Stimulated activated naive CD4-positive, alpha-beta T cell treated with Interleukin-2 at 50 U/mL for 16 hours (primary cell): ENCODE measurements at places on chromosomes 6 and 20.

DNA sequence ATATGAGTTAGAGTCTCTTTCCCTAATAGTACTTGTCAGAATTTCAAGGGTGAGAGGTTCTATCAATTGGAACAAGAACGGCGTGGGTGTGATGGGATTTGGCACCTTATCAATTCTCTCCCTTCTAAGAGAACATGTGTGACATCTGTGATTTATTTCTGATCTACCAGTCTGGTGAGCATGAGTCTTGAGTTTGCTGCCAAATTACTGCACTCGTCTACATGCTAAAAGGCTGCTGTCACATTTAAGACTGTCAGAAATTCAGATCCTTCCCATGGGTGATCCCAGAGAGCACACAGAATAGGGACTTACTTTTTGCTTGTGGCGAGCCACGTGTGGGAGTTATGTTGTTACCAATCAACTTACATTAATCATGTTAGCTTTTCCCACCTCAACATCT lies 370.2 kb upstream of the SASH1 start:
- DNase-seq, result no peak

DNA sequence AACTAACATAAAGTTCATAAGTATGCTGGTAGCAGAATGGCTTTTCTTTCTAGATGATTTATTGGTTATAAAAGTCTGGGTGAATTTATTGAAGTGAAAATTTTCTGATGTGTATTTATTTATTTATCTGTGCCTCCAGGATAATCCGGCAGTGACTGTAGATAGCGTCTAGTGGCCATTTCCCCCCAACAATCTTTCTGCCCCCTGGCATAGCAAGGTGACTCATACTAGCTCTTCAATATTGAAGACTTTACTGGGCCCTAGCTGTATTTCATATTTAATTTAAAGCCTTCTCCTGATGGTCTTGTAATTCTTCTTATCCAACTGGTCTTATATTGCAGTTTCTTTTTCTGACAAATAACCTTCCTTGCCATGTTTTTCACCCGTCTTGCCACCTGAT lies 154.1 kb upstream of the SGK1 start:
- DNase-seq, result no peak

DNA sequence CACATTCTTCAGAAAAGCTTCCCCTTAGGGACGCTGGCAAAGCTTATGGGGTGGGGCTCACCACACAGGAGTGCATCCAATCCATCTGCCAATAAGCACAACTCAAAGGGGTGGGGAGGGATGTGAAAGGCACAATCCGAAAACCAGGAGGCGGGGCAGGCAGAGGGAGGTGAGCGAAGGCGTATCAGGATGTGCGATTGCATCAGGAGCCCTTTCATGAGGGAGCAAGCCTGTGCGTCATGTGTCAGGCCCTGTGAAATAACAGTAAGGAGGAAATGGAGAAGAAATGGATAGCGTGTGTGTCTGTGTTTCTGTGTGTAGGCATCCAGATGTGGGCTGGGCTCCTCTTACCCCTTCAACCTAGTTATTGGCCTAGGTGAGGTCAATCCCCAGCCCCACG lies 382.4 kb upstream of the CDH4 start:
- DNase-seq, result no peak

GRCh38 chr6:25815194-25815593 lies 16.7 kb downstream of the SLC17A1 start:
- no peak for DNase-seq

- DNase-seq, result peak; percentile 29
Observed at GRCh38 chr6:36033935-36034334, 6.3 kb downstream of the MAPK14 start.

DNA sequence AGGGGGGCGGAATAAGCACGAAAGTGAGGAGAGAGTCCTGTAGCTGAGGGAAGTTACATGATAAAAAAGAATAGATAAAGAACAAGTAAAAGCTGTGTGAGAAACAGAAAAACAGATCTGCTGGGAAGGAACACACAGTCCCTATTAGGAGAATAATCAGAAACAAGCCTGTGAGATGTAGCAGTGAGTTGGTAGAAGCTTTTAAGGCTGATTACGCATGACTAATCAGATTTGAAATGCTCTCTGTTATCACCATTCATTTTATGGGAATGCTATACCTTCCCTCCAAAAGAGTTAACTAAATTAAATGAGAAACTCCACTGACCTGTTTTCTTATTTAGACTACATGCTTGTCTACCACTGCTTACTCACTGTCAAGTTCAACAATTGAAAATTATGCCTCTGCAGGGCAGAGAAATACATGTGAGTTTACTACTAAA lies 15.8 kb downstream of the REPS1 start:
- no peak for DNase-seq

DNA sequence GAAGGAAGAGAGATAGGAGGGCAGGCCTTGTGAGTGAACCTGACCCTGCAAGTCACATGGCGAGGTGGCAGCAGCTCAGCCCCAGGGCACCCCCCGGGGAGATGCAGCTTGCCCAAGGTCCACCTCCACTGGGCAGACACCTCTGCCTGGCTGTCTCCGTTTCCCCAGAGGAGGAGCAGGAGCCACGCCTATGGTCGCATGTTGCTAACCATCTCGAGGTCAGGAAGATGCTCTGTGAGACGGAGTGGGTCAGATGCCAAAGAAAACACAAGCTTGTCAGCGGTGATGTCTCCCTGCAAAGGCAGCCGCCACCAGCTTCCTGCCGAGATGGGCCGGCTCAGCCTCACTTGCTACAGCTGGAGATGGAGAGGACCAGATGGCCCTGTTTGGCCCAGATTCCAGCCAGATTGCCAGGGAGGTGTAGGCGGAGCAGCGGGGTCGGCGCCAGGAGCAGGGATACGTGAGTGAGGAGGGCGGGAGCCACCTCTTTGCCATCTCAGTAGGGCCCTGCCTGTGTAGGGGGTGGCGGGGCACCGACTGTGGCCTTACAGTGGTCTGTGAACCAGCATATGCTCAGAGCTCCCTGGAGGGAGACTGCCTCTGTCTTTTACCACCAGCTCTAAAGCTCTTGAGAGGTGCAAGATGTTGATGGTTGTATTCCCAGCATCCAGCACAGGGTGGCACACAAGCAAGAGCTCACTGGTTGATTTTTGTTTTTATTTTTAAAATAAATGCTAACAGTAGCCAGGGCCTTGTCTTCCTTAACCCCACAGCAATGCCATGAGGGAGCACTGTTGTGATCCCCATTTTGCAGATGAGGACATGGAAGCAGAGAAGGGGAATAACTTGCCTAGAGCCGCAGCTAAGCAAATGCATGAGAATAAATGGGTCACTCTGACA lies 42.9 kb upstream of the FAM83D start:
- DNase-seq, result no peak

GRCh38 chr6:37239526-37239925 lies 18.0 kb upstream of the TBC1D22B start:
- no peak for DNase-seq

DNA sequence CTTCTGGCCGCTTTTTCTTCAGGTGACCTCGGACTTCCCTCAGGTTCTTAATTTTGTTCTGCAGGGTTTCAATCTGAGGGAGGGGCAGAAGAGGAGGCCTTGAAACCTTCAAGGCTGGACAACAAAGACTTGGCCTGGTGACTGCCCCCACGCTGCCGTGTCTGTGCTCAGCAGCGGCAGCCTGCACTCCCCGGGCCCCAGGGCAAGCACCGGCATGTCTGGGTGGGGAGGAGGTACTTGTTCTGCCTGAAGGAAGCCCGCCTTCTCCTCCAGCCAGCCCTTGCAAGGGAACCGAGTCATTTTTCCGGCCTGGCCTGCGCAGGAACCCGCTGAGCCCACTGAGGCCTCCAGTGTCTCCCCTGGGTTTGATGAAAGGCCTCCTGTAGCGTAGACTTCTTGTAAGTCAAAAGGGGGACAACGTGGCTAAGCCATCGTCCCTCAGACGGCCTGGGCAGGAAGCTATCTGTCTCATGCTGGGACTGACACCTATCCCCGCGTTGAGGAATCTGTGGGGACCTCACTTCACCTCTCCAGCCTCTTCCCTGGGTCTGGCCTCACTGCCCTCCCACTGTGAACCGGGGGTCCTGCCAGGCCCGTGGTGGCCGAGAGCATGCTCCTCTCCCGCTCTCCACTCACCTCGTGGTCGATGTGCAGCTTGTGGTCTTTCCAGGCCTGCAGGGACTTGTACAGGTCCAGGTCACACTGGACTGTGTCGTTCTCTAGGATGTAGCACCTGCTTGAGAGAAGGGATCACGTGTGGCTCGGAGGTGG lies 119.9 kb downstream of the SULF2 start:
- no peak for DNase-seq

GRCh38 chr20:32191873-32192272 lies 15.7 kb downstream of the PLAGL2 start:
- no peak for DNase-seq

DNA sequence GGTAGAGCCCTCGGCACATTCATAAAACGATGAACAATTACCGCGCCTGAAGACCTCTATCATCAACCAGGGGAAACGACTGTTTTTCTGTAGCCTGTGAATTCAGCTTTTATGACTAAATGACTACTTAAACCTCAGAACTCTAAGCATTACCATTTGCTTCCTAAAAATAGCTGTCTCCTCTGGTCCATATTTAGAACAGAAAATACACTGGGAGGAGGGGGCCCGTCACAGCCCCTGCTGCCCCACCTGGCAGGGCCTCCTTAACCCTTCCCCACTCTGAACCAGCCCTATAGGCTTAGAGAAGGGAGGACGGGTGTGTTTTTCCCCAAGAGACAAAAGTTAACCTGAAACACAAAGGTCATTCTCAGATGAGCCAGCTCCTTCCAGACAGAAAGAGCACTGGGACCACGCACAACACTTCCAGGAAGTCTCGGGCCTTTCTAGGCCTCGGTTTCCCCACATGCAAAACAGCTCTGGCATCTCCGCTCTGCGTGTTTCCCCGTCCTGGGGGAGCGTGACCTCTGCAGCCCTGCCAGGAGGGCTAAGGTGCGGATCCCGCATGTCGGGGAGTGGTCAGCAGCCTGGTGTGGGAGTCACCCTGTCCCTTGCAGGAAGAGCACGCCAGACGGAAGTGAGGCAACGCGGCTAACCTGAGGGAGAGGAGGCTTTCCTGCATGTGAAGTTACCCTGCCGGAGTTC lies 193.9 kb downstream of the DLL1 start:
- no peak for DNase-seq

DNA sequence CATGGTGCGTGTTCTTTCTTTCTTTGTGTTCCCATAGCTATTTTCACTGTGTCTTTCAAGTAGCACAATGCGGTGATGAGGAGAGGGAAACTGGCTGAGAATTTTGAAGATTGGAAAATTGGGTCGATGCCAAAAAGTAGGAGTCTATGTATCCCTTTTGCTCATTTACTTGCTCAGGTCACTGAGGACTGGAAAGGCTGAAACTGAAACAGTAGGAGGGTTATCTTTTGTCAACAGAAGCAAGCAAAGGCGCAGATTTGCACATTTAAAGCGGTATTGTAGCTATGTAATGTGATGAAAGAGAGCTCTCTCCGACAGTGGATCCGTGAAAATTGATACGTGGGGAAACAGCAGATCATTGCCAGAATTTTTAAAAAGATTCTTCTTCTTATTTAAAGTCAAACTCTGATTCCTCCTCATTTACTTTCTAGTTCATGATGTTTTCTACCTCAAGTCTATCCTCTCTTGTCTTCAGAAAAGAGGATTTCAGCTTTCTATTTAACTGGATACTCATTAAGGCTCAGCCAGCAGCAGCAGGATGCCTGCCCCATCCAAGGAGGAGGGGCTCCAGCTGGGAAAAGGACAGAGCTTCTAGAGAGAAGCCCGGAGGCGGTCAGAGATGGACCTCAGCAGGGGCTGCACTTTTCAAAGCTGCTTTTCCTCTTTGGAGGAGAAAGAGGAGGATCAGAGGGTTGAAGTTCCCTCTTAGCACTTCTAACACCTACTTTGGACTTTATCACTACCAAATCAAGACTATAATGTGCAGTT lies 15.9 kb upstream of the FYN start:
- DNase-seq, result no peak

- no peak for DNase-seq
Observed at GRCh38 chr20:7926767-7927166, 13.5 kb downstream of the HAO1 start.

DNA sequence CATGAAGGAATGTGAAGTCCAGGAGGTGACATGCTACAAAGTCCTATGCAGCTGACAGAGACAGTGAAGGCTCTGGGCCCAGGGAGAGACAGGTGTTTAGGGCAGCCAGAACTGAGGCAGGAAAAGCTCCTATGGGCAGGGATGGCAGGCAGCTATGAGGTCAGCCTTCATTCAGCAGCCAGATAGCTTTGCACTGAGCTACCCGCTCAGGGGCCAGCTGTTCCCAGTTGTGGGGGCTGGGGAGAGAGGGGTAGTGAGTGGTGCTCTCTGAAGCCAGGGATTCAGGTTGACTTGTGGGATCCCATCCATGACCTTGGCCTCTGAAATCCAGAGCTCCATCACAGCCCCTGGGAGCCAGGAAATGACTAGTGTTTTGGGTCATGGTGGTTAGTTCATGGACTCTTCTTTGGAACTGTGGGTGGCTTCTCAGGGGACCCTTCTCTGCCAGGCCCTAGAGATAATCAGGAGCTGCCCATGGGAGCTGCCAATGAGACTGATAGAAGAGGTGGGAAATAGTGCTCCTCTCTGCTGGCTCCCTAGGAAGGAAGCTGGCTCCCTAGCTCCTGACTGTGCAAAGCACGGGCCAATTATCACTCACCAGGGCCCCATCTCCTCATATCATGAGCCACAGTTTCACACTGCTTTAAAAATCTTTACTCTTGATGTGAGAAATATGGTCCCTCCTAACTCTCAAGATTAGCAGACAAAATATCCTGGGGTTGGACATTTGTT lies 127.7 kb downstream of the VEGFA start:
- DNase-seq, result no peak

GRCh38 chr20:57395111-57395966 lies 4.1 kb downstream of the RBM38 start:
- no peak for DNase-seq

DNA sequence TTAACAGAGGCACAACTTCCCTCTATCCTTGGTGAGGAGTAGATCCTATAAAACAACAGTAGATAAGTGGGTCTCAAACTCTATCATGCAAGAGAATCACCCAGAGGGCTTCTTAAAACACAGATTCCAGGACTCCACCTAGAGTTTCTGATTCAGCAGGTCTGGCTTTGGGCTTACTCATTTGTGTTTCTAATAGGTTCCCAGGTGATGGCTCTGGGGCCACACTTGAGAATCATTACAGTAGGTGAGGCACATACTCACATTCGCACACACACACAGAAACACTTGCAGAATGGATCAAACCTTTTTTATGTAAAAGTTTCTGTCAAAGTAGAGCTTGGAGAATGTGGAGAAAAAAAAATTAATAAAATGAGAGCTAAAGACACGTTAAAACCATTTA lies 52.4 kb downstream of the TMEM242 start:
- DNase-seq, result no peak

DNA sequence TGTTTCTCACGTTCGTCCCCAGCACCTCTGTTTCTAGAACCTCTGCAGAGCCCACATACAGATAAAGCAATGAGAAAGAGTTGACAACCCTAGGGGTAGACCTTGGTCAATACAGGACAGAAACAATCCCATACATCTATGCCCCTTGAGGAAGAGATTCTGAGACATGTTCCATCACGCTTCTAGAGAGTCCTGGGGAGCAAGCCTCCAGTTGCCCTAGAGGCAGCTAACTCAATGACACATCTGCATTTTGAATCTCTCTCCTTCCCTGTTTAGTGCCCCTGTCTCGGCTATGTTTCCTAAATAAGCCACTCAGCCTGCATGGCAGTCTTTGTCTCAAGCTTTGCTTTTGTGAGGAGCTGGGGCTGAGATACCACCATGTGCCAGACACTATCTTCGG lies 435.3 kb downstream of the CD83 start:
- DNase-seq, result no peak
